Activated T-cell treated with anti-CD3 and anti-CD28 coated beads, Interleukin-2, amount 50 U/mL, for 48 hours (primary cell): ENCODE measurements at places on chromosomes 3 and 15.

DNA sequence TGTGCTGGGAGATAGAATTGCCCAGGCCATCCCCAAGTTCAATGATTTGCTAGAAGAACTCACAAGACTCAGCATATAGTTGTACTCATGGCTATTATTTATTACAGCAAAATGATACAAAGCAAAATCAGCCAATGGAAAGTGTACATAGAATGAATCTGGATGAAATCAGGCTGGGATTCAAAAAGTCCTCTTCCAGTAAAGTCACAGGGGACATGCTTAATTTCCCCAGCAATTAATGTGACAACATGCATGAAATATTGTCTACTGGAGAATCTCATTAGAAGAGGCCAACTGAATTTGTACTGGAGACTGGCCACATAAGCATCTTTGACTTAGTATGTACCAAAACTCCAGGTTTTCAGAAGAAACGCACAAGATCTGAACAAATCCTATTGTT is 1043.1 kb downstream of the NAALADL2 start:
- DNase-seq, result no peak

DNA sequence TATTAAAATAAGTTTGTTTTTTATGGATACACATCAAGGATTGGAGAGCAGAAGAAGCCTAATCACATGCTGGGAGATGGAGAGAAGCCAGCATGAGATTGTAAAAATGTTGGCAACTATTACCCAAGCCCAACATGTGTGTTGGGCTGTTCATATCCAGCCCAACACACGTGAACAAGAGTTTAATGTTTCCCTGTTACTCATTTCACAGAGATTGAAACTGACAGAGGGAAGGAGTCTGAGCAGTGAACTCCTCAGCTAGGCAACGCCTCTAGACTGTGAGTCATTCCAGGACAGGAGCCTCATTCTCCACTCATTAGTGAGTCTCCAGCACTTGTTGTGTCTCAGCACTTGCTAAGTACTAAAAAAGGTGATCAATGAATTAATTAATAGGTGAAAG is 43.2 kb upstream of the CMSS1 start:
- no peak for DNase-seq

DNA sequence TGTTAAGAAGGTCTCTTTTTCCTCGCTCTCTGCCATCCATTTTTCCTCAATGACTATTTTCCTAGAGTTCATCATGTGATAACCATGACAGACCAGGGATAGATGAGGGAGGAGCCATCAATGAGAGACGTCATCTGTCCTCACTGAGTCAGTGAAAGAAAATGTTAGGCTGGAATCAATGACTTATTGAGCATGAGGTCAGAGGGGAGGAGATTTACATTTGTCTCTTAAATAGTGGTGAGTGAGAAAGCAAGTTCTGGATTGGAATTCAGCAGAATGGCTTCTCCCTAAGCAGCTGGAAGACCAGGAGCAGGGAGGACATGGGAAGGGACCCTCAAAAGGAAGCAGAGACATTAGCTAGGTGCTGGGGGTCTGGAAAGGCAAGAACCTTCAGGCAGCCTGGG is 28.2 kb upstream of the USP3 start:
- DNase-seq, result no peak

- DNase-seq, result no peak
Measured at GRCh38 chr3:150443331-150443741, 35.2 kb downstream of the TSC22D2 start.

DNA sequence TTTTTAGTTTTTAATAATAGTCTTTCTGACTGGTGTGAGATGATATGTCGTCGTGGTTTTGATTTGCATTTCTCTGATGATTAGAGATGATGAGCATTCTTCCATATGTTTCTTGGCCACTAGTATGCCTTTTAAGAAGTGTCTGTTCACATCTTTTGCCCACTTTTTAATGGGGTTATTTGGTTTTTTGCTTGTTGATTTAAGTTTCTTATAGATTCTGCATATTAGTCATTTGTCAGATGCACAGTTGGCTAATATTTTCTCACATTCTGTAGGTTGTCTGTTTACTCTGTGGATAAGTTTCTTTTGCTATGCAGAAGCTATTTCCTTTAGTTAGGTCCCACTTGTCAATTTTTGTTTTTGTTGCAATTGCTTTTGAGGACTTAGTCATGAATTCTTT is 185.4 kb downstream of the SUCNR1 start:
- DNase-seq, result no peak

DNA sequence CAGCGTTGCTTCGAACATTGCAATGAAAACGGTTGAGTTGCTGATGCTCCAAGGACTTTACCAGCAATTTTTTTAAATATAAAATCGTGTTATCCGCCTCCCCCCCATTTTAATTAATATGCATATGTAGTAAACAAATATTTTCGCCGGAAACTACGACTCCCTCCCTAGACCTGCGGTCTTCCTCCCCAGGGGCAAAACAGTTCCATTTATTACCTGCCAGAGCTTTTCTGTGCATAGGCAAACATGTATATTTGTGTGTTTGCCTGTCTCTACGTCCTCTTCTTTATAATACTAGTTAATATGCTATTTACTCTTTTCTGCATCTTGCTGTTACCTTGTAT is 593 bp upstream of the RSL24D1 start:
- DNase-seq, result no peak

DNA sequence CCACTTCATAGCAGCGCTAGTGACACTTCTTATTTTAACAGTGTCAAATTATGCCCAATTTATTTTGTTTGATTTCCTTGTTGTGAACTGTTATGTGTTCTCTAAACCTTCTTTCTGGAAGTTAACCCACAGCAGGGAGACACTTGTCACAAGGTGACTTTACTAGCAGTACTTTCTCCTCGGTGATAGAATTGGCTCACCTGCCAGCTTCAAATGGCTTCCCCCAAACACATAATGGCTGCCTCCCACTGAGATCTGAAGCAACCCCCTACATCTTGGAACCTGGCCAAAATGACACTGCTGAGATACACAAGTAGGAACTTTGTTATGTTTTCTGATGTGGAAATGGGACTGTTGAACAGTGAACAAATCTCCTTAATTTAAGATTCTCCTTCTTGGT is 238.8 kb upstream of the DPH6 start:
- DNase-seq, result no peak

DNA sequence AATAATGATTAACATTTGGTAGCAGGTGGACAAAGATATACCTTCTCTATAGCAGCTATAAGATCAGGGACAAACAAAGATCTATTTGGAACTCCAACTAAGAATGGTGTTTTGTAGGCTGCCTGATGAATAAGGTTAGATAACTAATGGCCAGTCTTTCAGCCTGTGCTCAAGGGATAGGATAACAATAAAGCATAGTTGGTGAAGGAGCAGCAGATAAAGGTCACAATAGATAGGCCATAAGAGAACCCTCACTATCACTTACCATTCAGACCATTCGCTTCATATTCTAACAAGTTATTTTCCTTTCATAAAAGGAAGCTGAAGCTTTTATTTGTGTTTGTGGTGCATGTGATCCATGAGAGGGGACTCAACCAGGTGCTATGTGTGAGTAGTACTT is 19.8 kb downstream of the EPM2AIP1 start:
- DNase-seq, result no peak

GRCh38 chr15:61186905-61187741 is 42.0 kb downstream of the RORA start:
- DNase-seq, result no peak

- DNase-seq, result peak; percentile 1
Measured at GRCh38 chr3:43786526-43787305, 96.0 kb downstream of the ABHD5 start.

- no peak for DNase-seq
Measured at GRCh38 chr3:6680119-6680806, 180.7 kb upstream of the GRM7 start.

DNA sequence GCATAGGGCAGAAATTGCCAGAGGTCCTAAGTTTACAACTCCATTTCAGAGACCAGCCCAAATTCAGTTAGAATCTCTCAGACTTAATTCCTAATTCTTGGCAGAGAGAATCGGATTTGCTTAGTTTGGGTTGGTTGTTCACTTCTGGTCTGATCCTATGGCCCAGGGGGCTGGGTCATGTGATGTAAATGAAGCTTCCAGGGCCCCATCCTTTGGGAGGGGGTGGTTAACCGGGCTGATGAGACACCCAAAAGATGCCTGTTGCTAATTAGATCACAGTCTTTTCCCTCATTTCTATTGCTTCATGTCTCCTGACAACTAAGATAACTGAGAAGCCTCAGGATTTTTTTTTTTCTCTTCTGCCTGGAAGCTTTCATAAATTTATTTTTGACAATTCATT is 11.1 kb upstream of the ZNF620 start:
- no peak for DNase-seq

- DNase-seq, result no peak
Measured at GRCh38 chr15:71114066-71114680, 1.1 kb upstream of the THSD4 start.

GRCh38 chr3:10973046-10973595 is 19.4 kb upstream of the SLC6A1 start:
- no peak for DNase-seq

GRCh38 chr3:45398178-45398577 is 9.8 kb downstream of the LARS2 start:
- DNase-seq, result no peak

DNA sequence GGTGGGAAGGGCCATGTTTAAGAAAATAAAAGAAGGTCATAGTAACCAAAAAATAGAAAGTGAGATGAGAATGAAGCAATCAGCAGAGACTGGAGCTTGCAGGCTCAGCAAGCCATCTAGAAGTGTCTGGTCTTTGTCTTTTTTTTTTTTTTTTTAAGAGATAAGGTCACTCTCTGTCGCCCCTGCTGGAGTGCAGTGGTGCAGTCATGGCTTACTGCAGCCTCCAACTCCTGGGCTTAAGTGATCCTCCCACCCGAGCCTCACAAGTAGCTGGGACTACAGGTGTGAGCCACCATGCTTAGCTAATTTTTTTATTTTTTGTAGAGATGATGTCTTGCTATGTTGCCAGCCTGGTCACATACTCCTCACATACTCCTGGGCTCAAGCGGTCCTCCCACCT is 36.2 kb downstream of the GXYLT2 start:
- DNase-seq, result peak; percentile 26

DNA sequence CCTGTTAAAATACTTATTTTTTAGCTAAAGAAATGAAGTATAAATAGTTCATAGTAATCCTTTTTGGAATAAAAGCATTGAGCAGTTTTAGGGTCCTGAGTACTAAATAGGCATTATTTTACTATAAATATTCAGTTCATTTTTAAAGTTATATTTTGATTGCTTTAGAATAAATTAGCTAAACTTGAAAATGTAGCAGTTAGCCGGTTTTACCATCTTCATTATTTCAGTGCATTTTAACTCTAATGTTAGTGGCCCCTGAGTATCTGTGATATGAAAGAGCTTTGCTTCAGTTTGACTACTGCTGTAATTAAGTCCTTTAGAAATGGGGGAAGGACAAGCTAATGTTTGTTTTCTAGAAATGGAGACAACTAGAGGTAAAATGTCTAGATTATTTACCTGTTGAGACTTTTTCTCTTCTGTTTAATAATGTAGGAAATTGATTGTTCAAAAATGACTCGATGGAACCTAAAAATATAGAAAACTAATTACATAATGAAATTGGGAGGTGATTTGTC is 3.6 kb downstream of the SMC4 start:
- no peak for DNase-seq

DNA sequence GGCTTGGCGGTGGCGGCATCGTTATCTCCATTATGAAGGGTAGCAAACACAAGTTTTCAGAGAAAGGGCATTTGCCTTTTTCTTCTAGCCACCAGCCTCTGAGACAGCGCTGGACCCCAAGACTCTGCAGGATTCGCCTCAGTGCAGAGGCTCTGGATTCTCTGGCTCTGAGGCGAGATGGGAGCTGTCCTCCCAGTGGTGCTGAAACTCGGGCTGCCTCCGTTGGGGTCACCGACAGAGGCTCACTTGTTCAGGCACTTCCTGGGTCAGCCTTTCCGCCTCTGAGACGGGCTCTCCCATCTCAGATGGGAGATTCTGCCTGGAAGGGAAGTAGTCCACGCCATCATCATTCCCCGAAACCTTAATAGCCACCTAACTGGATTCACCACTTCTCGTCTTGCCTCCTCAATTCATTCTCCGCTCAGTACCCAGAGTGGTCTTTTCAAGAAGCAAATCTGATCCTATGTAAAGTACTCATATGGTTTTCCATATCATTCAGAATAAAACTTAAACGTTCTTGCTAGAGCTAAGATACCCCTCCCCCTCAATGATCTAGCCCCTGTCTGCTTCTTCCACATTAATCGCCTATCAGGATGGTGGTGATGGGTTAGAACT is 76.9 kb downstream of the RHCG start:
- peak; percentile 52 for DNase-seq

DNA sequence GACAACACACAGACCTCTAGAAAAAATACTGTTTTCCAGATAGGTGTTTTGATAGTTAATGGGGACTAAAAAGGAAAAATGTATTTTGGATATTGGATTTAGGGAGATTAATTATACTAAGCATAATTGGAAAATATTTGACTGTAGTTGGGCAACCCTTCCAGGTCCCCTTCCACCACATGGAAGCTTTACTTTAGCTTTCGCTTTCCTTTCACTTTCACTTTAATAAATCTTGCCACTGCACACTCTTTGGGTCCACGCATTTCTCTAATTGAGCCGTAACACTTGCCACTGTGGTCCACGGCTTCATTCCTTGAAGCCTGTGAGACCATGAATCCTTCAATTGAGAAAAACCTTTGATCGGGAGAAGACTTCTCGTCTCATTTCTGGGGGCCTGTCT is 15.5 kb downstream of the GLDN start:
- no peak for DNase-seq

- DNase-seq, result no peak
Measured at GRCh38 chr3:79467721-79468120, 300.1 kb downstream of the ROBO1 start.

- no peak for DNase-seq
Measured at GRCh38 chr3:132981719-132982118, 56.5 kb upstream of the TMEM108 start.

DNA sequence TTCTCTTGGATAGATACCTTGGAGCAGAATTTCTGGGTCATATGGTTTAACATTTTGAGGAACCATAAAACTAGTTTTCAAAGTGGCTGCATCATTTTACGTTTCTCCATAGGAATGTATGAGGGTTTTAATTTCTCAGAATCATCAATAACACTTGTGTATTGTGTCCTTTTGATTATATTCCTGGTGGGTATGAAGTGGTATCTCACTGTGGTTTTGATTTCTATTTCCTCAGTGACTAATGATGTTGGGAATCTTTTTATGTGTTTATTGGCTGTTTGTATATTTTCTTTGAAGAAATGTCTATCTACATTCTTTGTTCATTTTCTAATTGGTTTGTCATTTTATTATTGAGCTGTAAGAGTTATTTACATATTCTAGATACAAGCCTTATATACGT is 28.8 kb downstream of the CDIN1 start:
- no peak for DNase-seq
